ENCODE measurements at places on chromosomes 7 and 10.
A peak's percentile ranks its signal among the peaks of the same experiment; 100 is the strongest.

DNA sequence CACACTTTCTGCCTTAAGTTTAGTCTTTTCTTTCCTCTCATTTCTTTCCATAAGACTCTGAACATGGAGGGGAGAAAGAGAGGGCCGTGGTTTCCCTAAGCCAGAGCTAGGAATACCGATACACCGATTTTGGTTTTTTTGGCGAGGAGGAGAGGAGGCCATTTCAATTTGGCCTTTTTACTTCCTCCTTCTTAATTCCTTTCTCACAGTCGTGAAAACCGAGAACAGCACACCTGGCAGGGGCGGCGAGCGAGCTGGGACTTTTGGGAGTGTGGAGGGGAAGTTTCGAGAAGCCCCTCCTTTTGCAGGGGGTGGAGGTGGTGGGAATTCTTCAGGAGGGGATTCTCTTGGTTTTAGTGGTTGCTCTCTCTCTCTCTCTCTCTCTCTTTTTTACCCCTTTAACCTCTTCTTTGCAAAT lies 6.2 kb downstream of the GATA3 start:
- DNase-seq = no peak

GRCh38 chr10:8453587-8453986 lies 399.1 kb downstream of the GATA3 start:
- no peak for DNase-seq

- no peak for DNase-seq
Observed at GRCh38 chr10:49552277-49552676, 13.4 kb upstream of the ERCC6 start.

DNA sequence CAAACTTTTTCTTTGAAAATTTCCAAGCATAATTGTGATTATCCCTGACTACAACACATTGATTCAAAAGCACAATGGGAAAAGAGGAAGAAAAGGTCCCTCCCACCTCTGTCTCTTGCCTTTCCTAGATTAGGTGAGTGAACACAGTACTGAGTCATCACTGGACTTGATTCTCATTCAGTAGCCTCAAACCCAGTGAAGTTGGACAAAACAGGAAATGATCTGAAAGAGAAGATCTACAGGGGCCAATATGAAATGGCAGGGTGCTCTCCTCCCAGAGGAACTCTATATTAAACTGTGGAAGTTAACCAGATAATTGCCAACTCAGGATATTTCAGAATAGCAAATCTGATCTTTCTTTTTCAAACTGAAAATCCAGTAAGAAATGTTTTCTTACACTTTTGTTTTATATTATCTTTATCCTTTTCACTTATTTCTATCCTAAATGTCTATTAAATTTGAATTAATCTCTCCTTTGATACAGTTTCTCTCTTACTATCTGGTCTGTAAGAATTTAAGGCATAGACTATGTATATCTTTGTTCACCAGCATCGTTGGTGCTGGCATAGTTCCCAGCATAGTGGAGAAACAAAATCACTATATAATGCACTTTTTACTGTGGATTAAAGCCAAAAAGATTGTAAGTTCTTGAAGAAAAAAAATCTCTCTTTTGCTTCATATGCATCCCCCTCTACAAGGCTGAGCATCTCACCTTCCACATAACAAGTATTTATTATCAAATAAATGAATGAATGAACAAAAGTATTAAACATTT lies 41.4 kb upstream of the IKZF1 start:
- peak; percentile 57 for DNase-seq

- no peak for DNase-seq
Observed at GRCh38 chr10:6543431-6544005, 36.6 kb downstream of the PRKCQ start.

DNA sequence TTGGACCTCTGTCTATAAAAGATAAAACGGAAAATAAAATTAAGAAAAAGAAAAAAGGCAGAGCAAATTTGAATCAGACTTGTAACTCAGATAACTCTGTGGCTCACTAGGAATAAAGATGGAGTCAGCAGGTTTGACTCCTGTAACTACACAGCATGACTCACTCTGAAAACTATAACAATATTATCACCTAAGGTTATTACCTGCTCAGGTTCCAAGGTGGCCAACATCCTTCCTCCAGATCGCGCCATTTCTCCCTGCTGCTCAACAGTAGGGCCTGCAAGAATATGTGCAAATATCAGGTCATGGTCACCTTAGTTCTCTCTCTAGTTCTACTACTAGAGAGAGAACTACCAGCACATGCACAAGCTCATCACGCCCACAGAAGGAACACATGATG lies 30.0 kb downstream of the ALDH18A1 start:
- DNase-seq = no peak

GRCh38 chr10:73601486-73601921 lies 10.4 kb upstream of the USP54 start:
- no peak for DNase-seq

- no peak for DNase-seq
Observed at GRCh38 chr10:50928190-50928552, 42.7 kb upstream of the A1CF start.

DNA sequence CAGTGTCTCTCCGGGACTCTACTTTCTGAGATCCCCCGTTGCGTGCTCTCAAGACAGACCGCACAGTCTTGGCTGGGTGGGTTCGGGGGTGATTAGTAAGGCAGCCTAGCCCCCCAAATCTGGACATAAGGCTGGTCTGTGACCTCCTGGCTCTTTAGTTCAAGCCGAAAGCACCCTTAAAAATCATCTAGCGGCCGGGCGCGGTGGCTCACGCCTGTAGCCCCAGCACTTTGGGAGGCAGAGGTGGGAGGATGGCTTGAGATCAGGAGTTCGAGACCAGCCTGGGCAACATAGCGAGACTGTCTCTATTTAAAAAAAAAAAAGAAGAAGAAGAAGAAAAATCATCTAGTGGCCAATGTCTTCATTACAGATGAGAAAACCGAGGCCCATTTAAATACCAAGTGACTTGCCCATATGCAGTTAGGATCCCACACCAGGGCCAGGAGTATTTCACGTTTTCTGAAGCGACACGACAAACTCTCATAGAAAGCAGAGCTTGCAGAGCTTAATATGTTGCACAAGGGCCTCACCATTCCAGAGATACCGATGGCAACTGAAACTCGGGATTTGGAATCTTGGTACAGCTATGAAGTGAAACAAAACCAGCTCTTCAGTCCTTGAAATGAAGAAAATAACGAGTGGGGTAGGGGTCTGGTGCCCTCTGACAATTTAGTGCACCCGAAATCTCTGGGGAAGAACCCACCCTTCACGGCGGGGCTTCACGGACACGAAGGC lies 703 bp upstream of the HILPDA start:
- DNase-seq = no peak

DNA sequence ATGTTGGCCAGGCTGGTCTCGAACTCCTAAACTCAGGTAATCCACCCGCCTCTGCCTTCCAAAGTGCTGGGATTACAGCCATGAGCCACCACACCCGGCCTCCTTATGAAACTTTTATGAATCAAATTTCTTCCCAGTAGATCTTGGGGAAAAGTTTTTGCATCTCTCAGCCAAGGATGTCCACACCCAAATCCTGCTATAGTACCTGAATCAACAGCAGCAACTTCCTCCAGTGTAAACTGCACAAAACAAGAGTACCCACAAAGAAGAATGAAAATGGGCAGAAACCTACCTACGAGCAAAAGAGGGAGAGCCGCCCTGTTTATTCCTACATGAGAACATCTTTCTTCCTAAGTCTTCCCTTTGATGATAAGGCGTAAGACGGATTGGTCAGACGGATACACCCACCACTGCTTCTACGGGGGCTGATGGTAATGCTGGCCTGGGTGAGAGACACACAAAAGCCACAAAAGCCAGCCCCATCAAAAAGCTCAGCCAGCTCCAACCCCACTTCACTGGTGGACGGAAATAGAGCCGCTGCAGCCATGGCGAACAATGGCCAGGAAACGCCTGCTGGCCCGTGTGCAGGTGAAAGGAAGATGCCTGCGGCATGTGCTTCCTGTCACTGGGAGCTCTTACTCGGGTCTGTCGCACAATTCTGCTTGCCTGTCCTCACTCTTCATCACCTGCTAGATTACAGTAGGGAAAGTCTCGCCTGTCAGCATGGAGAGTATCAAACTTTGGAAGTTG lies 10.4 kb downstream of the JCAD start:
- no peak for DNase-seq

GRCh38 chr10:57513637-57514036 lies 754.1 kb downstream of the IPMK start:
- DNase-seq = no peak

GRCh38 chr7:111951052-111951451 lies 255.1 kb downstream of the DOCK4 start:
- DNase-seq = peak; percentile 42

DNA sequence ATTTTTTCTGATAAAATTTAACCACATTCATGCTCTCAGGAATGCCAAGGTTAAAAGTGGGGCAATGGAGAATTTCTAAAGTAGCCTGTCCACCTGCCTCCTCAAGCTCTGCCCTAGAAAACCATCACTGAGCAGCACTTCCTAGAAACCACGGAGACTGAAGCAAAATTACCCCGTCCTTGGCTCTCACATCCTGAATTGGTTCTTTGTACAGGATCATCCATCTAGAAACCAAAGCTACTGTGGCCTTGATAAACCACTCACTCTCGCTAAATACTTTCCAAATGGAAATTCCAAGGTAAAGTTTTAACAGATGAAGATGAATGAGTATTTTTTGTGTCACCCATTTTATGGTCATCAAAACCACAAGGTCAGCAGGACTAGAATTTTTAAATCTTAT lies 96.6 kb downstream of the AVL9 start:
- DNase-seq = no peak

- no peak for DNase-seq
Observed at GRCh38 chr10:78475437-78475836, 441.8 kb downstream of the RPS24 start.

DNA sequence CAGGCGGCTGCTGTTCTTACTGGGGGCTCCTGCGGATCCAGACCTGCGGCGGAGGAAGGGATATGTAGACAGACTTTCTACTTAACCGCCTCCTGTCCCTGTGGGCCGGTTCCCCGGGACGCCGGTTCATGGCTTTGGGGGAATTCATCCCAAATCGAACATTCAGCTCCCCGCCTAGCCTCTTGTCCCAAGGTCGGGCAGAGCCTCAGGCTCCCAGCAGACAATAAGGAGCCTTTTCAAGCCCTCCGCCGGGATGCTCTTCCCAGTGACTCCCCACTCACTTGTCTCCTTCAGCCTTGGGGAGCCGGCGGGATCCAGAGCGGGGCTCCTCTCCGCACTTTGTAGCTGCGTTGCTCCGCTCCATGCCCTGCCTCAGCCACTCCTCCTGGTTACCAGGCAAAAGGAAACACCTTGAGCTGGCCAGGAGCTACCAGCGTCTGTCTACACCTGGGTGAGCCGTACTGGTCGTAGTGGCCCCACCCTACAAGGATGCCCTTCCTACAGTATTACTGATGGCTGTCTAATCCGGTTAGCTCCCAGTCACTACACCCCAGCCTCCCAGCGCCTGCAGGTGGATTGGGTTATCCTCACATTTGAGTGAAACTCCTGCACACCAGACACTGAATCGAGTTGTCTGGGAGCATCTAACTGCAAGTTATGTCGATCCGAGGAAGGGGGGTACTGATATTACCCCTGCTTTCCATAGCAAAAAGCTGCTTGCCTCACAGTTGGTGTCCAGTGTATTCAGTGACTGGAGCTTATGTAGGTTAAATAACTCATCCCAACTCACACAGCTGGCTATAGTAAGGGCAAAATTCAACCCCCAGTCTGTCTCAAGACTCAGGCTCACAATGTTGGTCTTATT lies at the start of gene C10orf95:
Gene C10orf95 (minus strand): TSS at position 439 of the 865 bp plus-strand sequence. CDS start 450 bp downstream, outside the sequence.
- peak; percentile 21 for DNase-seq

DNA sequence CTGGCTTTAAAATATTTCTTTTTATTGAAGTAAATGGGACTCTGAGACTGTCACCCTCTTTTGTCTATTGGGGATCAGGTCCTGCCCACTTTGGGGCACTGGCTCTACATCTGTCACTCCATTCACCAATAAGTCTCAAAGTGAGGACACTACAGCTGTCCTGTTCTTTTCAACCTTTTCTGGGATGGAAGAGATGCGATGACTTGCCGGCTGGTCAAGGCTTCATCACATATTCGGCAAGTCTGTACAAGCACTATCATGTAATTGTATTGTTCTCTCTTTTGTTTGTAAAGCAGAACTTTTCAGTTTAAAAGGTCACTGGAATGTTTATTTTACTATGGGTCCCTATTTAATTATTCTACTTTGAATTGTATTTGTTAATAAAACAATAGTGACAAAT lies 17.7 kb upstream of the SP8 start:
- DNase-seq = no peak

GRCh38 chr10:26090026-26090425 lies 126.5 kb upstream of the GAD2 start:
- peak; percentile 15 for DNase-seq

DNA sequence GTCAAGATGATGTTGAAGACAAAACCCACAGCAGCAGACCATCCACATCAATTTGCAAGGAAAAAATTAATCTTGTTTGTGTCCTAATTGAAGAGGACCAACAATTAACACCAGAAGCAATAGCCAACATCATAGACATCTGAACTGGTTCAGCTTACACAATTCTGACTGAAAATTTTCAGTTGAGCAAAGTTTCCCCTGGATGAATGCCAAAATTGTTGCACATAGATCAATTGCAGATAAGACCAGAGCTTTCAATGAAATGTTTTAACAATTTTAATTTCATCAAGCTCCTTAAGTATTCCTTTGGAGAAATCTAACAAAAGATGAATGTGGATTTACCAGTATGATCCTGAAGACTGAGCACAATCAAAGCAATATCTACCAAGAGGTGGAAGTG lies 168.6 kb downstream of the CTNNA3 start:
- no peak for DNase-seq

DNA sequence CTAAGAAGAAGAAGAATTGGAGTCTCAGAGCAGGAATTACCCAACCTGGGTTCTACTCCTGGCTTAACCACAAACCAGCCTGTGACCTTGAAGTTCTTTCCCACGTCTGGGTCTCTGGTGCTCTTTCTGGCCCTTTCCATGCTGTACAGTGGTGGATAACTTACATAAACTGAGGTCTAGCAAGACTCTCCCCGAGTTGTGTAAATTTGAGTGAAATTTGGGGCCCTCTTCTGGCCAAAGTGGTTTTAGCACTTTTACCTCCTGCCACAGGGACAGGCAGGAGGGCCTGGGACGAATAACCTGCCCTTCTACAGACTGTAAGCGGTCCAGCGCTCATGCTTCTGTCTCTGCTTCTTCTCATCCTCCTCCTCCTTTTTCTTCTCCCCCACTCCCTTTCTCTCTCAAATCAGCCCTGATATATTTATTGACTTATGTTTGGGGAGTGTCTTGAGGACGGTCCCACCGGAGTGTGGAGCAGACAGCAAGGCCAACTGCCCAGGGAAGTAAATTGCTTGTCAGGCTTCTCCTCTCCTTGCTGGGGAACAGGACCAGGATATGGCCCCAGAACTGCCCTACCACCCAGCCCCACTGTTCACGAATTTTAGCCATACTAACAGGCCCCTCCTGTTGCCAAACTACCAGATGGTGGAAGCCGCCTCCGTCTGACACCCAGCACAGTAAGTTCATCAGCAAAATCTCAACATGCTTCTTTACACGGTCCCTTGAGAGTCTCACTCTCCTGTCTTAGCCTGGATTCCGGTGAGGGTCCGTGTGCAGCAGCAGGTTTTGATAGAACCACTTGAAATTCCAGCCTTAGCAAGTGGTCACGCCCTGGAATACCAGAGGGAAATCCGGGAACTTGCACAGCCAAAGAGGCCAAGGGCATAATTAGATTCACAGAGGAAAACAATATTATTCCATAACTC lies 4.0 kb upstream of the SH3PXD2A start:
- peak; percentile 74 for DNase-seq
